Stimulated activated CD8-positive, alpha-beta memory T cell treated with anti-CD3 and anti-CD28 coated beads, Interleukin-15, amount 100 ng/mL, for 4 hours (primary cell): ENCODE measurements at places on chromosomes 2 and 18.

- DNase-seq: no peak
Measured at GRCh38 chr2:99297994-99298393, 3.0 kb downstream of the LYG1 start.

DNA sequence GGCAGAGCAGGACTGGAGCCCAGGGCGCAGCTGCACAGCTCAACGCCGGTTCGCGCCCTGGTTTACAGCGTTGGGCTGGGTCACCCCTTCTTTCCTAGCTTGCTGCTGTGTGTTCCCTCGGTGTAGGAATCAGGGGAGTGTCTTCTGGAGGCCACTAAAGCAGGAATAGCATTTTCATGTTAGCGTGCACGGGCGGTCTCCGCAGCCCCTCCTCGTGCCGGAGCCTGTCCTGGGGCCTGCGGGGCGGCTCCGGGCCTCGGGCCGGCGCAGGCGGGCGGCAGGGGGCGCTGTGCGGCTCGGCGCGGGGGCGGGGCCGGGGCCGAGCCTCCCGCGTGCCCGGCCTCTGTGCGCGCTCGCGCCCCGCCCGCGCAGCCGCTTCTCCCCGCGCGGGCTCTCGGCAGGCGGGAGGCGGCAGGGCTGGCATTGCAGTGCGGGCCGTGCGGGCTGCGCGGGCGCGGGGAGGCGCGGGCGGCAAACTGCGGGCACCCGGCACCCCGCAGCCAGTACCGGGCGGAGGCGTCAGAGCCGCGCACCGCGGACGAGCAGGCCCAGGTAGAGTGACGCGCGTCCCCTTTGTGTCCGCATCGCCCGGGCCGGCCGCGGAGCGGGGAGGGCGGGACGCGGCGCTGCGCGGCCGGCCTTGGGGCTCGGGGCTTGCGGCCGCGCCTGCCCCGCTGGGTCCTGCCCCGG is at the start of gene RNF144A:
RNF144A (plus strand) TSS at position 342 of the 690 bp plus-strand sequence. CDS start 79,515 bp downstream, outside the sequence.
- DNase-seq: peak; percentile 29

DNA sequence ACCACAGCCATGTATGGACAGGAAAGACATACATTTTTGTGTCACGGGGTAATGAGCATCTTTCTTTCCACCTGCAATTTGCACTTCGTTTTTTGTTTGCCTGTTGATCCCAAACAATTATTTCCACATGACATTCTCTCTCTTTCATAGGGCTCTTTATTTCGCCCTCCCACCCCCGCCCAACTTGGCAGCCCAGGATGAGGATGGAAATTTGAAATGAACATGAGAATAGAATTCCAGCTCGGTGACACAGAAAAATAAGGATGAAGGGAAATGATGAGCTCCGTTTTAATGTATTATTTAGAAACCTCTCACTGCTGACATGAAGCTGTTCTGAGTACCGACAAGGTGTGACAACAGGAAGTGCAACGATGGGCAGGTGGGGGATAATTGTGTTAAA is 443.3 kb downstream of the SOCS6 start:
- DNase-seq: no peak

- no peak for DNase-seq
Measured at GRCh38 chr2:57897920-57898319, 148.7 kb upstream of the VRK2 start.

DNA sequence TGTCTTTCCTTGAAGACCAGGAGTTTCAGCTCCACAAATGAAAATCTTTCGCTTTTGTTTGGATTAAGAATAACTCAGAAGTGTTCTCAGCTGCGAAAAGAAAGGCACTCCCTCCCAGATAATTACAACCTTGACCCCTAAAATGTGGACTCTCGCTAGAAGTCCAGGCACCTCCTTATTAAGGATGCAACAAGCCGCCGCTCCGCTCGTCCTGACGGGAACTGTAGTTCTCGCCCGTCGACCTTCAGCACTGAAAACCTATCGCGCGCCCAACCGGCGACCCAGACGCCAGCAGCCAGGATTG is 559 bp downstream of the IMMT start:
- DNase-seq: no peak

DNA sequence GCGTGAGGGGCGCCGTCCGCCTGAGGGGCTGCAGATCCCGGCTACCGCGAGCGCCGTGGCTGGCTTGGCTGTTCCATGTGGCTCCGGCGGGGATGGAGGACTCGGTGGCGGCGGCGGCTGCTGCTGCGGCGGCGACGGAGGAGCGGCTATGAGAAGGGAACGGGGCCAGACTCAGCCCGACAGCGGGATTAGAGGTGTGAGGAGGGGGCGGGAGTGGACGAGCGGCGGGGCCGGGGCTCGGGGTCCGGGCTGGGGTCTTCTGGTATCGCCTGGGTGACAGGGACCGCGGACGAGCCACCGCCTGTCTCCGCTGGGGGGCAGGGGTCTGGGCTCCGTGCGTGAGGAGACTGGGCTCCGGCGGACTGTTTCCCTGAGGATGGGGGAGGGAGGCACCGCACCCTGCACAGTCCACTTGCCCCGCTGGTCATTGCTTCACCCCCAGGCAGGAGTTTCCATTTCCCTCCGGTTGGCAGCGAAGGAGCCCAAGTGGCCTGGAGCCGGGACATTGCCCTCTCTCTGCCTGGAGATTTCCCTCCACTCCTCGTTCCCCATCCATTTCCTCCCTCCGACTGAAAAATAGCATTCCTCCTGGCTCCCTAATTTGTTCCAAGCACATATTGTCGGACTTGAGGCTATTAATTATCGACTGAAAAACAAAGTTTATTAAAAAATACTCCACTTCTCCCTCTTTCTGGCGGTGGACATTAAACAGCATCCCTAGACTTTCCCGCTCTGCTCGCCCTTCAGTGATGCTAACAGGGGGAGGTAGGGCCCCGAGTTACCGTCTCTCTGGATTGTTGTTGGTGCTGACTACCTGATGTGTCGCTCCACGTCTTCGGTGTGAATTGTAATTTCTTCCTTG is 577 bp downstream of the EHBP1 start:
- no peak for DNase-seq

DNA sequence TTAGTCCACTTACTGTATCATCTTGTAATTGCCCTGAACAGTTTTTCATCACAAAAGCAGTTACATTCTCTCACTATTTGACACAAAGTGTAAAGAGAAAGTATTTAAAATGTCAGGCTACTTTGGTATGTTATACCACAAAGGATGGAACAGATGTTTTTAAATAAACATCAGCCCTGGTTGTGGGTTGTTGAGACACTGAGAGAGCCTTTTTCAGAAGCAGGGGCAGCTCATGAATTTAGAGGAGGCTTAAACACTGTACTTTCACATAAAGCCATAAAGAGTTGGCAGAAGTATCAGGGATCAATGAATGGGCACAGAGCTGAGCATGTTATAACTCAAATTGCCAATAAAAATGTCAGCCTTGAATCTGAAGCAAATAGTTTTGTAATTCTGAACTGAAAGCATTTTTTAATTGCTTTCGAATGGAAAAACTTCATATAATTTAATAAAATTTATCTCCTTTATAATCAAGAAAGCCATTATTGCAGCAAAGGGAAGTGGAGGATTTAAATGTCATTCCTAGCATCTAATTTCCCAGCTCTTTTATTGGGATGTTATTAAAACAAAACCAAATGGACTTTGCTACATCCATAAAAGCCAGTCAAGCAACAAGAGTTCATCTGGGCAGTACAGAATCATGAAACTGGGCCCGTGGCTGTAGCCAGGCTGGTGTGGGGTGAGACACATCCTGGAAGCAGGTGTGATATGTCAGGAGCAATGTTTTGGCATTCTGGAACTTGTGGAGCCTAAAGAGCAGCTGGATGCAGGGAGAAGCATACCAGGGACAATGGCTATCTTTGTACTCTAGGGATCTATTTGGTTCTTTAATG is 95.1 kb upstream of the NT5C1B start:
- no peak for DNase-seq

DNA sequence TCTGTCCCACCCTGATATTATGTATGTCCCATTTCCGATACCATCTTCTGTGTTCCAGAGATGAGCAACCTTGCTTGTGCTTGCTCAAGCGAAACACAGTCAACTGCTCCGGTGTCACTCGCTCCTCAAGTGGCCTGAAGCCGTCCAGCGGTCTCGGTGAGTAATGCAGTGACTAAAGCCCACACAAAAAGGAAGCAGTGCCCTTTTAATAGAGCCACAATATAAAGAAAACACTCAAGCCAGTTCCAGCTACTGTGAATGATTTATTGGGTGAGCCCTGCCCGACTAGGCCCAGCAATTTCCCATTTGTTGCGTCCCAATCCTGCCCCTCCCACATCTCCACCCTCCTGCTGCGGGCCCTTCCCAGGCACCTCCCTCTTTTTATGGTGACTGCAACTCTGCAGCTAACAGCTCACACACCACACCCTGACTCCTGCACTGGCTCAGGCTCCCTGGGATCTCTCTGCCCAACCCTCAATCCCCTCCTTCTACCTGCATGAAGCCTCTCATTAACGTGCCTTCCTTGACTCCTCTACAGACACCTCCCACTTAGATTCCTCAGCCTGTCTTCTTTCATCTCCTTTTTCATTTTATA is 44.2 kb upstream of the DSC1 start:
- DNase-seq: no peak

- DNase-seq: no peak
Measured at GRCh38 chr18:10008006-10008647, 94.3 kb downstream of the VAPA start.

DNA sequence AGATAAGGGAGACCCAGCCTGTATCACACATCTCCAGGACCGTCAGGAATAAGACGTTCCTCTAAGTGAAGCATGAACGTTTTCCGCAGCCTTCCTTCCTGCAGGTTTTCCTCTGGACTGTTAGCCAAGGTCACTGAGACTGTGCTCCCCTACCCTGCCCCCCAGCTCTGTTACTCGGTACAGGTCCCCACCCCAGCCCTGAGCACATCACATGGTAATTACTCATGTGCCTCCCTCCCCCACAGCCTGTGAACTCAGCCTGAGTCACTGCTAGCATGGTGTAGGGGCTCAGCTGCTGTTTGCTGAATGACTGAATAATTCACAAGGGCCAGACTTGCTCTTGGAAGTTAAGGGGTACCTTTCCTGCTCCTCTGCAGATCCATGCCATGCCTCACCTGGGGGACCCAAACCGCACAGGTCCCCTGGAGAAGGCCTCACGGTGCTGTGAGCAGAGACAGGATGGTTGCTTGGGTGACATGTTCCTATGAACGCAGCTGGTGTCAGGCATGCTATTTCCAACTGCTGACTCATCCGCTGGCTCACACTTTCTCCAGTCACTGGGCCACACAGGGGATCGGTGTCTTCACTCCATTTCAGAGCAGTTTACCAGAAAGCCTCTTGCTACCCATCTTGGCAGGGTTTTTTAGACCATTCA is 88.2 kb downstream of the PLB1 start:
- DNase-seq: peak; percentile 57

DNA sequence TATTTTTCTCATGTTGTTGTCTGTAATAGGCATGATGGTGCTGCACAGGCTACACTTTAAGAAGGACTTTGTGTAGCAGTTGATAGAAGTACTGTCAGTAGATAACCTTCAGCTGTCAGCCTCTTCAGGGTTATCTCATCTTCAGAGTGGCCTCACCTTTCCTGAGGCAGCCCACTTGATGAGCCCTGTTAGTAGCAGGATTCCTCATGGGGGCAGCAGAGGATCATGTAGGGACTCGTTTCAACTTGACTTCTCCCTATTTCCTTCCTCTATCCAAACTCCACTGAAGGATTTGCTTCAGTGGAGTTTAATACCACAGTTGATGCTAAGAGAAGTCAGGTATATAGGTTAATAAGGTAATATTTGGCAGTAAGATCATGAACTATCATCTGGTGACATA is 530.3 kb upstream of the FSIP2 start:
- DNase-seq: no peak

GRCh38 chr2:20578895-20579825 is 71.7 kb downstream of the HS1BP3 start:
- DNase-seq: no peak

DNA sequence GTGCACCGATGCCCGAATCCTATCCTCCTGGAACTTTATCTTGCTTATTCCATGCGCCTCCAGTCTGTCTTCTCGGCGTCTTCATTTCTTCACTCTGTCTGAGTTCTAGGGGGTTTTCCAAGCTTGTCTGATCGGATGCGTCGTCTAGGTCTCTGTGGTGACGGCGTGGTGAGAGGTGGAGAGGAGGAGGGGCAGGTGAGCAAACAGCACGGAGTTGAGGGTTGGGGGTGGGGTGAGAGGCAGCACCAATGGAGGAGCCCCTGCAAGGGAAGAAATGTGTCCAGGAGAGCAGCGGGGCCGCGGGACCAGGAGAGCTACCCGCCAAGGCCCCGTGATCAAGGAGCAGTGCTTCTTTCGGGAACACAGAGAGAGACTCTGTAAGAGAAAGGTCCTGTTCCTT is 131.3 kb upstream of the TWIST2 start:
- DNase-seq: no peak

GRCh38 chr18:58180738-58181353 is 136.8 kb downstream of the NEDD4L start:
- DNase-seq: no peak

DNA sequence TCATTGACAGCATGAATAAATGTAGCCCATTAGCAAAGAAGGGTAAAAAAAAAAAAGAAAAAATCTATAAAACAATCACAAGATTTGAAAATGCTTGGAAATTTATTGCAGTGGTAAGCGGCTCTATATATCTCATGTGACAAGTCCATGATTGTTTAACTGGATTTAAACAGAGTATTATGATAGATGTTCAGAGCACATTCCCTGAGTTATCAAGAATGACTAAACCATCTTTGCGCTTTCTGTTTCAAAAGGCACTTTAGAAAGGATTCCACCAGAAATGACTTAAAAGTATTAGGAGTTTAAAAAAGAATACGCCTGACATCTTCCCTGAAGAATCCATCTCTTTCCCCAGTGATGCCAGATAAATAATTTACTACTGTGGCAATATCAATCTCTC is 409.5 kb upstream of the UBE2E3 start:
- DNase-seq: no peak

- no peak for DNase-seq
Measured at GRCh38 chr2:16361261-16361995, 304.2 kb downstream of the CYRIA start.

- no peak for DNase-seq
Measured at GRCh38 chr2:92073036-92073814, 2798.0 kb upstream of the TEKT4 start.

- no peak for DNase-seq
Measured at GRCh38 chr2:145050134-145050533, 530.2 kb upstream of the ZEB2 start.
